Stimulated activated naive CD4-positive, alpha-beta T cell treated with Interleukin-2 at 50 U/mL for 16 hours (primary cell): ENCODE measurements at places on chromosomes 2 and 18.

DNA sequence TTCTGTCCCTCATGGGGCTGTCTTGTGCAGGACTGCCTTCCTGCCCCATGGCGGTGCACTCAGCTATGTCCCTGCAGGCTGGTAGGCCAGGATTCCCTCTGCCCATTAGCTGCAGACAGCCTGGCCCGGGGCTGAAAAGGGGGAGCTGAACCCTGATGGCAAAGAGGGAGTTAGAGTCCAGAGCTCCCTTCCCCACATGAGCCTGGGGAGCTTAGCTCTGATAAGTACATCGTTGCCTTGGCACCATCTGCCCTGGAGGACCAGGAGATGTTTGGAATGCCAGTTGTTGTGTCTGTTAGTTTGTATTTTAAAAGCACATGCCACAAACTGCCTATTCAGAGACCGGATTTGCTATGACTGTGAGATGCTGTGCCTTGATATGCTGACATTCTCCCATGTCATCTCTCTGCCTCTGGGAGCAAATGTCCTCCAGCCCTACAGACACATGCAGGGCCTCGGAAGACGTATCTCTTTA, 65.1 kb upstream of the AFF3 start:
- DNase-seq: no peak

DNA sequence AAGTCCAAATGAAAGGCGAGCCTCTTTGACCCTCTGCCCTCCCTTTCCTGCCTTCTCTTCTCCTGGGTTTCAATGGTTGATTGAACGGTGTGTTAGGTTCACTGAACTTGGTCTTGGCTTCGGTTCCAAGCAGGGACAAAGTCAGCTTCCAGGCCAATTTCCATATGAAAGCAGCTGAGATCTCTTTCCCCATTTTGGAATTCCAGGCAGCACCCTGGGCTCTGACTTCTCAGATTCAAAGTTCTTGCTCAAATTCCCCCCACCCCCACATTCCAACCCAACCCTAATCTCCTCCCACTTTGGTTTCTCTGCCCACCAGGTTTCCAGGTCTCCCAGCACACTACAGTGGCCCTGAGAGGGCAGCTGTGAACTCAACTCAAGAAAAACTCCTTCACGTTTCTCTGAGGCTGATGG, 231.0 kb downstream of the INSIG2 start:
- no peak for DNase-seq

GRCh38 chr2:157839162-157839801, 36.8 kb downstream of the ACVR1 start:
- DNase-seq: no peak

- no peak for DNase-seq
Measured at GRCh38 chr2:214261683-214262082, 149.2 kb upstream of the VWC2L start.

- DNase-seq: no peak
Measured at GRCh38 chr2:33085646-33086045, 138.9 kb downstream of the LTBP1 start.

DNA sequence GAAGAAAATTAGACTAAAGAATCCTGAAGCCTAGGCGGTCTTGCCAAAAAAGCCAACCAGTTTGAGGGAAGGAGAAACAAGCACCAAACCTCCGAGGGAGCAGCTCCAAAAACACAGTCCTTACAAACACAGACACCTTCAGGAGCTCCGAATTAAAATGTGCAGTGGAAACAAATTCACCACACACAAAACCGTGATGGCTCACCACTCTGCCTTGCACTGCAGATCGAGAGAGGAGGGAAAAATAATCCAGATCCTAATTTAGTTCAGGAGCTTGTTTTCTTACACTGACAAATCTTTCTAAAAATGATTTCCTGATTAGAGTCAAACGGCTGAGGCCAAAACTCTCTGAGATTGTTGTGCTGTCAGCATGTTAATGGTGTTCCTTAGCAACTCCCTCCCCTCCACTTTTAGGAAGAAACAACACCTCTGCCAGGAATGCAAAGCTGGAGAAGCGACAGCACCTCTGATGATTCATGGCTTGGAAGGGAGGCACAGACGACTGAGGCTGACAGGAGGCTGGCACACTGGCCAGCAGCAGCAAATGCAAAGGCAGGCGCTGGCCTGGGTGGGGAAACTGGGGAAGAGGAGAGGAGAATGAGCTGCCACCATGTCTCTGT, 249.4 kb upstream of the KLHL29 start:
- no peak for DNase-seq

DNA sequence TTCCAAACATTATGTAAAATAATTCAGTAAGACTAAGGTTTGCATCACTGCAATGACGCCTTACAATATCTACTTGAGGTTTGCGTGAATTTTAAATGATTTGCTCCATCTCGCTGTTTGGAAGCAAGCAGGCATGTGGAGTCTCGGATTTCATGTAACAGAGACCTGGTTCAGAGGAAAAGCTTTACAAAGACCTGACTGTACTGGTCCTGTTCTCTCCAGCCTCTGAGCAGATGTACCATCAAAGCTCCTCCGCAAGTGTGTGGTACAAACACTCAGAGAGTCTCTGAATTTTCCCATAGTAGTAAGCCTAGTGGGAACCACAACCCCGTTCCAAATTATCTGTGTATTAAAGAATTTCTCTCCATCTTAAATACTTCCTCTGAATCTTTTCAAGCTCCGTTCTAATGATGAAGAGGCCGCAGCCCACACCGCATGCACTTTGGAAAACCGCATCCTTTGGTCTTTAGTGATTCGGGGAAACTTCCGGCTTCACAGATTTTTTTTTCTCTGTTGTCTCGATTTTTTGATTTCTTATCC, 728.1 kb upstream of the SOX11 start:
- no peak for DNase-seq

- DNase-seq: no peak
Measured at GRCh38 chr2:206920951-206921350, 18.4 kb upstream of the CPO start.

DNA sequence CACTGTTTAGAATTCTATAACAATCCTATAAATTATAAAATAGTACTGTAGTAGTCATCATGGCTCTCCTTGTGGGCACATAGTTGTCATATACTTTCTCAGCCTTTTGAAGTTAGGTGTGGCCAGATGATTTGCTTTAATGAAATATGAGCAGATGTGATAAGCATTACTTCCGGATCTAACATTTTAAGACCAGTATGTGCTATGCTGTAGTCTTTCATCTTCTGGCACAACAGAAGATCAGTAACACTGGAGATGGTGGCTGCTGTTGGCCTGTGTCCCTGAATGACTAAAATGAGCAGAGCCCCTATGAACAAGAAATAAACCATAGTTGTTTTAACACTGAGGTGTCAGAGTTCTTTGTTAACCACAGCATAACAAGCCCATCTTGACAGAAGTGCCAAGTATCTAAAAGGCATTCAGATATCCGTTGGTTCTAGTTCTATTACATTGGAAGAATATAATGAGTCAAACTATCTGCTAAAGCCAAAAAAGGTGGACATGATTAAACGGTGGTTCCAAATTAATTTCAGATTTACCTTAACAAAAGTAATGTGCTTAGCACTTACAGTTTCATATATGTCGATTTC, 6.3 kb downstream of the MEX3C start:
- peak; percentile 13 for DNase-seq

DNA sequence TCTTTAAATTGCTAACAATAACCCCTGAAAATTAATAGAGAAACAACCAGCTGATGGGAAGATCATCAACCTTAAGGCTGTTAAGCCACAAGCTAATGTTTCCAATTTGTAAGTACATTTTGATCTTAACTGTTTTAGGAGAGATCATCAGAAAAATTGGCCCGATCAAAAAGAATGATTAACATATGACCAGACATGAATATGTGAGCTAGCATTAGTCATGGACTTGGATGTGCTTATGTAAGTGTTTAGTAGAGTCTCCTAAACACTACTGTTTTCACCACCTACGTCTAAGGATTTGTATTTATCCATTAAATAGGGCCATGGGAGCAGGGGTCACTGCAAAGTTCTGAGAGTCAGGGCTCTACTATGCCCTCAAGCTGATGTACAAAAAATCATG, 4.3 kb downstream of the LMAN1 start:
- no peak for DNase-seq

DNA sequence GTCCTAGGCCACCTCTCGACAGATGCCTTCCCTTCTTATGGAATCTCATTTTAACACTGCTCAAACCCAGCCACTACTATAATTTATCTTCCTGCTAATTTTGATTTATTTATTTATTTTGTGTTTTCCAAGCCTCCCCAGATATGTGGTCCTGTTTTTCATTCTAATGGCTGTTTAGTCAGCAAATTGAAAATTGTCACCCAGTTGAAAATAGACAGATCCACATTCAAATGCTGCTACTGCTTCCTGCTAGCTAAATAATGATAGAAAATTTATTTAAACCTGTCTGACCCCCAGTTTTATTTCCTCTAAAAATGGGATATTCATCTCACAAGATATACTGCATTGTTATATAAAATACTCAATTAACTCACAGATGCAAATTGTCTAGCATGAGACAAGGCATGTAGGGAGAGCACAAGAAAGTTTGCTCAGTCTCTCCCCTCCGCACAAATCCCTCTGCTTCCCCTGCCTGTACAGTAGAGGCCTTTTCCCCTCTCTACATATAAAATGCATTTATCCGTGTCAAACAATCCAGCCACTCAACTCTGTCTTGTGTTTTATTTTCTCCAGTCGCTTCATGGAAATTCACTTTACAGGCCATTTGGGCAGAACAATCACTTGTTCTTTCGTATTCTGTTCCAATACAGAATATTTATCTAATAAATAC, 389.9 kb downstream of the SOX11 start:
- no peak for DNase-seq

- no peak for DNase-seq
Measured at GRCh38 chr2:85753525-85754312, at the start of gene ATOH8. TSS of gene ATOH8 (plus strand) at chr2:85753991. CDS start at chr2:85754190, 199 bp downstream.

DNA sequence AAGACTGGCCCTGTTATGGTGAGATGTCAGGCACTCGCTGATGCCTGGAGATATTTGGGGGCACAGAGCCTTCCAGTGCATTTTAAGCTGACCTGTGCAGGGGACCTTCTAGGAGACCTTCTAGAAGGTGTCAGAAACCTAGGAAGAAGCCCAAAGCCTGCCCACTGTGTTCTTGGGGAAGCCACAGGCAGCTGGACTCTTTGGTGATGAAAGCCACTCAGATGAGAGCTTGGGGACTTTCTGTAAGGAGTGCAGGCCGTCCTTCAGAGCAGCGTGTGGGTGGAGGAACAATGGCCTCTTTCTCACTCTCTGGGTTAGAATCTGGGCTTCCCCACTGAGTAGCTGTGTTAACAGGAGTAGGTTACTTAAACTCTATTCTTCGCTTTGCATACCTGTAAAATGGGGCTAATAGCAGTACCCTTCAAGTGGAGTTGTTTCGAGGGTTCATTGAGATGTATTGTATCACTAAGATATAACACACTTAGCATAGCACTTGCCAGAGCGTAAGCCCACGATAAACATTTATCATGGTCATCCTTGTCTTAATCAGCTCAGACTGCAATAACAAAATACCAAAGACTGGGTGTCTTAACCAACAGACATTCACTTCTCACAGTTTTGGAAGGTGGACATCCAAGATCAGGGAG, 322.3 kb upstream of the EPAS1 start:
- DNase-seq: no peak

DNA sequence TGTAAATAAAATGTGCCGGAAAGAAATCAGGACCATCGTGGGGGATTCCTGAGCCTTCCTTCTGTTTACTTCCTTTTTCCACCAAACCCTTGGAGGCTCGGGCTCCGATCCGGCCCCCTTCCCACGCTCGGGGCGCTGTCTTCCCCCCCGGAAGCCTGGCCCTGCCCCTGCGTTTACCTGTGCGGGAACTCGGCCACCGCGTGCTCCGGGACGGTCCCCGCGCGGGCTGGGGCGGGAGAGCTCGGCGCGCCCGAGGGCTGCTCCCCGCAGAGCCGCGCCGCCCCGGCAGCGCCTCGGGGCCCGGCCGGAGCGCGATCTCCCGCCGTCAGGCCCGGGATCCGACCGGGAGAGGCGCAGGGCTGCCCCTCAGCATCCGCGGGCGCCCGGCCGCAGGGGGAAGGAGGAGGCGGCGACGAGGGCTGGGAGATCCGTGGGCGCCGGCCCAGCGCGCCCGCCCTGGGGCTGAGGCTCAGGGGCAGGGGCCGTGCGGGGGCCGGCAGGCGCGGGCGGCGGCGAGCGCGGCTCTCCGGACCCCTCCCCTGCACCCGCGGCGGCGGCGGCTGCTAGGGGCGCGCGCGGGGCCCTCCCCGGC, 435 bp downstream of the ADCY3 start:
- DNase-seq: no peak

DNA sequence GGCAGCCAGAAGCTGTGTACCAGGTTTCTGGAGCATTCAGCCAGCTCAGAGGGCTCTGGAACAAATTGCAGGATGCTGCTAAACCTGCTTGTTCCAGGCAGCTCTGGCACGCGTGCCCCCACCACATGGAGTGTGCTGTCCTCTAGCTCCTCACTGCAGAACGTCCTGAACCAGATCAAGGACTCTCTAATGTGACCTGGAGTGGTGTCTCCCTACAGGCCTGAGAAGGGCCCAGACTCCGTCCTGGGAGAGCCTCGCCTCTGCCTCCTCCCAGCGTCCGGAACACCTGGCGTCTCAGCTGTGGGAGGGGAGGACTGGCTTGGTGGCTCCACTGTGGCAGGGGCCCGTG, 115.6 kb upstream of the GPC1 start:
- no peak for DNase-seq

- no peak for DNase-seq
Measured at GRCh38 chr2:161956738-161957137, 117.3 kb downstream of the DPP4 start.

DNA sequence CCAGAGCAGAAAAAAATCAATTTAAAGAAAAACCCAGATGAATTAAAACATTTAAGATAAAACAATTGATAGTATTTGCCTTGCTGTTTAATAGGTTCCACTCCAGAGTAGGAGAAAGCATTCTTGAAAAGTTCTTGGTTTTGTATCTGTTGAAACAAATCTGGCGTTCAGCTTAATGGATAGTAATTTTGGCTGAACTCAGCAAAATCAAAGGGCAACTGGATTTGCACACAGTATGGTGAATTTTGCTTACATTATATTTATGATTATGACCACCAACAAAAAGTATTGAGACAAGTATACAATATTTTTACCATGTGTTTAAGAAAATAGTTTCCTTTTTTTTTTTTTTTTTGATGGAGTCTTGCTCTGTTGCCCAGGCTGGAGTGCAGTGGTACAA, 34.0 kb downstream of the SLC4A10 start:
- DNase-seq: no peak

DNA sequence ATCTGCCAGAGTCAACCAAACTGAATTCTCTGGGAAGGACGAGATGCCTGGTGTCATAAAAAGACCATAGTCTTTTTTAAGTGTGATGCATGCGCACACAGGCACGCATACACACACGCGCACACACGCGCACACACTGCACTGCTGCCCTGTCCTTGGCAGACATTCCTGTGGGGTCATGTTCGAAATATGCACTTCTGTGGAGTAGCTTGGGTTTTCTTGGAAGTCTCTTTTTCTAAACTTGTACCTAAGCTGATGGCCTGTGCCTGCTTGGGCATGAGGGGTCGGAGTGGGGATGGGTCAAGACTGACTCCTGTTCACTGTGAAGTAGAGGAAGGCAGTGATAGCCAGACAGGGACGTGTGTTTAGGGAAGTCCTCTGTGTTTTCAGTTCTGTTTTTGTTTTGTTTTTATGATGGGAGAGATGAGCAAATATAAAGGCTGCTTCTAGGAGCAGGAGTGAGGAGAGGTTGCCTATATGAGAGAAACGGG, 4.0 kb upstream of the RMC1 start:
- no peak for DNase-seq
